ENCODE measurements at places on chromosomes 12 and 14.

DNA sequence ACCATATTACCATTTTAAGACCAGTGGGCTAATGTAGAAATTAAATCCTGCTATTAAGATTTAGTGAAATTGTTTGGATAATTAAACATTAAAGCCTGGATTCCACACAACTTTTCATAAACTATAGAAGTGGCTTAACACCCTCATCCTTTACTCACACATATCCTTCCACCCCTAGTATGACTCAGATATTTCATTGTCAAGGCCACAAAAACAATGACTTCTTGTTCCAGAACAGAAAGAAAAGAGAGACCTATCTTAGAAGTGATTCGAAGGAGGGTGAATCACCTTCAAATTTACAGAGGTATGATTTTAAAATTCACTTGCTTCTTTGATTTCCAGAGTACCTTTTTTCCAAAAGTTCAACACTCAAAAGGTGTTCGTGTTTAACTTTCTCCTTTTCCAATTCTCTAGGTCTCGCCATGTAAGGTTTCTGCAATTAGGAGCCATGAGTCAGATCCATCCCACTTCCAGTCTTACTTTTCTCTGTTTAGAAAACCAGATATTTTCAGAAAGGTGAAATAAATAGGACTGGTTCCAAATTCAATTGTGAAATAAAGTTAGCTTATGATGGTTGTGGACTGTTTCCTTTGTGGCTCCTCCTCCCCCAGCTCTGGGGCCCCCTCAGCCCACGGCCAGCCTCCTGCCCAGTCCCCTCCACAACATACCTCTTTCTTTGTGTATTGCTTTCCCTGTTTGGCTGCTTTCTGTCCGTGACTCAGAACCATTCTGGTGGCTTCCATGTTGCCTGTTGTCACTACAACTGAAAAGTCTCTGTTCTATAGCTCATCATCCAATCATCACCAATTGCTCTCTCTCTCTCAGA is 24.6 kb upstream of the MGP start:
- DNase-seq, result no peak

DNA sequence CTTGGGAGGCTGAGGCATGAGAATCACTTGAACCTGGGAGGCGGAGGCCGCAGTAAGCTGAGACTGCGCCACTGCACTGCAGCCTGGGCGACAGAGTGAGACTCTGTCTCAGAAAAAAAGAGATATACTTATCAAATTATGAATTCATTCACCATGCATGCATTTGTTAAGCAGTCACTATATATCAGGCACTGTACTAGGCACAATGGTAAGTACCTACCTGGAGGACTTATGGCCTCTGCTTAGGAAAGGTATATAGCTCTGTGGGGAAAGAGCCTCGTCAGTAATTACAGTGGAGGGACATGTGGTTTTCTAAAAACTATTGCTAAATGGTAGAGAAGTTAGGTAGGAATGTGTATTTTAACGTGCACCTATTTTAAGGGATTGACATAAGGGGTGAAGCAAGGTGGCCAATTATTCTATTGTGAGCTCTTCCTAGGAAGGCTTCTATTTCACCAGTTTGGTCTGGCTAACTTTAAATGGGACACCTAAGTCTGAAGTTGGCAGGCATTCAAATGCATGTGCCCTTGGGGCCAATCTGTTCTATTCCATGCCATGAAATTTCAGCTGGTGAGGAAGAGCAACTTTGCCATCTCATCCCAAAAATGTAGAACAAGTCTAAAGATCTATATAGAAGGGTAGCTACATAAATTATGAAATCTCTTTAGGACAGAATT is 15.0 kb downstream of the TCP11L2 start:
- no peak for DNase-seq

GRCh38 chr14:61458766-61459165 is 137.4 kb downstream of the PRKCH start:
- DNase-seq, result no peak

DNA sequence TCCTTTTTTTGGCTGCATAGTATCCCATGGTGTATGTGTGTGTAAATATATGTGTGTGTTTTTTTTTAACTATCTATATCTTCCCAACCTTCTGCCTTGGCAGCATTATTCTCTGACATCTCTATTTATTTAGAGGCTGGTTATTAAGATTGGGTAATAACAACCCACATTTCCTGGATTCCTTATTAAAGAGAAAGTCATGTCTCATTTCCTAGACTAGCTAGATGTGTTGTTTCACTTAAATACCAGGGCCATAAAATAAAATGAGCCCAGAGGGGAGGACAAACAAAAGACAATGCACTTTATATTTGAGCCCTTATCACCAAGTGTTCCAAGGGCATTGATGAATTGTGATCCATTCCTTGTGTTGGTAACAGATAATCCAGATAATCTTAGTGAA is 169.1 kb downstream of the SLC5A8 start:
- DNase-seq, result no peak

- DNase-seq, result no peak
Observed at GRCh38 chr14:55249423-55249822, 21.8 kb upstream of the FBXO34 start.

GRCh38 chr14:76104802-76105355 is 46.8 kb upstream of the GPATCH2L start:
- no peak for DNase-seq

DNA sequence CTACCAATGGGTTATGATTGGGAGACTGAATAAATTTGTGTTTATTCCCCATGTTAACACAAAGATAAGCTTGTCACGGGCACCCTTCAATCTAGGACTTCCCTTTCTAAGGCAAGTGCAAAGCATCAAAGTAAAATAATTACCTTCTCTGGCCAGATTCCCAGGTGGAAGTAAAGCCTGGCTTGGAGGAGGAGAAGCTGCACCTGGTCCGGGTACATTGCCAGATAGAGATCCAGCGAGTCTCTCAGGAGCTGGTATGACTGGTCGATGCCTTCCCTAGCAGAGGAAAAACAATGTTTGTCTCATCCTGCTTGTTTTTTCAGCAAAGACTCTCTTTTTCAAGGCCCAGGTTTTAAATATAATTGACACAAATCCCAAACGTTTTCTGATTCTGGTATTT is 24.9 kb downstream of the FBXO21 start:
- DNase-seq, result no peak

- no peak for DNase-seq
Observed at GRCh38 chr14:20792556-20792955, 10.1 kb downstream of the RNASE1 start.
